Endothelial cell (in vitro differentiated cells): ENCODE measurements at places on chromosomes 7 and 10.

GRCh38 chr10:103855852-103856796, 748 bp upstream of the SH3PXD2A start:
- DNase-seq, result no peak

- no peak for DNase-seq
These were observed 69.8 kb upstream of the KCTD7 start for GRCh38 chr7:66558660-66559465.

- DNase-seq, result no peak
These were observed 179.0 kb downstream of the PTEN start for GRCh38 chr10:88042160-88043100.

DNA sequence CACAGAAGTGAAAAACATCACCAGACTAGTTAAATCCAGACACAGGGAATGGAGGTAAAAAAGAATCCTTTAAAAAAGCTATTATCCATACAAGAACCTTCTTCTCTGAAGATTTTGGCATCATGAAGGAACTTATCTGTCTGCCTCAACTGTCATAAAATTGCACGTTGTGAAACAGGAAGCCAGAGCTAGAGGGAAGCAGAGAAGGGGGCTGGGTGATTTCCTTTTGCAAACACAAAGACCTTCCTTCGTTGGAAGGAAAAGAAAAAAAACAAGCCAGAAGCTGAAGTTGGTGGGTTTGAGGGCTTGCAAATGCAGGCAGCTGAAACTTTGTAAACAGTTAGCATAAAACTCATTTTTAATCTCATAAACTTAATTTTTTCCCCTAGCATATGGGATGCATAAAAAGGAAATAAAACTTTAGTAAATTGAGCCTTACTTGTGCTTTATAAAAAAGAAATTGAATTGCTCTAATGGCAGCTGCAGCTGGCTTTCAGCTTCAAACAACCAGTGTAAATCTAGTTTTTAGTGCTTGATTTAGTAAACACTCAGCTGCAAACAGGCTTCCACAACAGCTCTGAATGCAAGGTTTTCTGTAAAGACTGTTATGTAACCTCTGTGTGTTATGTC, 101.6 kb downstream of the OTUD1 start:
- peak; percentile 9 for DNase-seq

- DNase-seq, result no peak
These were observed 94.3 kb downstream of the CCDC71L start for GRCh38 chr7:106566672-106567071.

- DNase-seq, result no peak
These were observed 1.5 kb downstream of the CUZD1 start for GRCh38 chr10:122844146-122844545.

GRCh38 chr10:19816411-19817230, at the start of gene PLXDC2:
TSS of gene PLXDC2 (plus strand) at chr10:19816432.
- DNase-seq, result peak; percentile 55

GRCh38 chr7:44324204-44324480, 1.3 kb downstream of the CAMK2B start:
- no peak for DNase-seq

DNA sequence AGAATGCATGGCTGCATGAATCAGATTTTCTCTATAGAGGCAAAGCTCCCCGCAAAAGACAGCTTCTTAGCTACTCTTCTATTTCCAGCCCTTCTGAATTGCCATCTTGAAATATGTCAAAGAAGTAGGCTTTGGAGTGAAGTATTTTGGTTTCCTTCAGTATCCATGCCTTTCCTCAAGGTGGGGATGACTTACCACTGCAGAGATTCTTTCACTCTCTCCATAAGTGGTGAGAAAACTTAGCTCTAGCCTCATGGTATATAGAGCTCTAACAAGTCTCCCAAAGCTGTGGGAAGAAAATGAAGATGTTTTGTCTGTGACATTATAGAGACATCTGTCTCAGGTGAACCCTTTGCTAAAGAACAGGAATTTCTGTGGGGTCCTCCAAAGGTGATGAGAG, 89.6 kb upstream of the ITGB1 start:
- no peak for DNase-seq

- no peak for DNase-seq
These were observed 20.1 kb downstream of the CCSER2 start for GRCh38 chr10:84348447-84348846.

DNA sequence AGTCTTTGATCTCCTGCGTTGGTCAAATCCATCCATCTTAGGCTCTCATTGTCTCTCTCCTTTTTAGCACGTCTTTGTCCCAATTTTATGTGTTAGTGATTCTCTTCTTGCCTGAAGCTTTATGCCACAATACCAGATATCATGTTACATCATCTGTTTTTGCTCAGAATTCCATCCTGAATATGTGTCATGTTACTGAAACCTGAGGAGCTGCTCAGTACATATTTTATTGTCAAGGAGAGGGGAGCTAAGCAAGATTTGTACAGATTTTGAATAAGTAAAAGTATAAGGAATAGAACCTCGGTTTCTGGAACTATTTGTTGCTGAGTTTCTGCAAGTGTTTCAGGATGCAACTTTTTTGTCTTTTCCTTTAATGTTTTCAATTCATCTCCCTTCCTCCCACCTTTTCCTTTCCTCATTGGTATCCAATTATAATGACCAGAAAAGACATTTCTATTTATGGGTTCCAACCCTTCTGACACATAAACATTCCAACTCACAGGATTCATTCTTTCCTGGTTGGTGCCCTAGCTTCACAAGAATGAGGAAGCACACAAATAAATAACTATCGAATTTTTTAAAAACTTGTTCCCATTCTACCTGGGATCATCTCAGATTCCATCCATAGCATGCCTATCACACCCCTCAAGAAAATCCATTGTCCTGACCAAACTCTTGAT, 291.8 kb downstream of the CRPPA start:
- no peak for DNase-seq

GRCh38 chr7:108226816-108227299, 96.7 kb upstream of the LAMB4 start:
- no peak for DNase-seq

DNA sequence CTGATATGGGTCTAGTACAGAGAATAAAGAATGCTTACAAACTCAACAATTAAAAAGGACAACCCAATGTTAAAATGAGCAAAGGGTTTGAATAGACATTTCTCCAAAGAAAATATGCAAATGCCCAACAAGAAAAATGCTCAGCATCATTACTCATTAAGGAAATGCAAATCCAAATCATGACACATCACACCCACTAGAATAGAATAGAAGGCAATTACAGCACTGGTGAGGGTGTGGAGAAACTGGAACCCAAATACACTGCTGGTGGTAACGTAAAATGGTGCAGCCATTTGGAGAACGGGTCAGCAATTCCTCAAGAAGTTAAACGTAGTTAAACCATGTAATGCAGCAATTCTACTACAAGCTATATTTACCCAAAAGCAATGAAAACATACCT, 53.8 kb downstream of the KDM7A start:
- DNase-seq, result no peak

DNA sequence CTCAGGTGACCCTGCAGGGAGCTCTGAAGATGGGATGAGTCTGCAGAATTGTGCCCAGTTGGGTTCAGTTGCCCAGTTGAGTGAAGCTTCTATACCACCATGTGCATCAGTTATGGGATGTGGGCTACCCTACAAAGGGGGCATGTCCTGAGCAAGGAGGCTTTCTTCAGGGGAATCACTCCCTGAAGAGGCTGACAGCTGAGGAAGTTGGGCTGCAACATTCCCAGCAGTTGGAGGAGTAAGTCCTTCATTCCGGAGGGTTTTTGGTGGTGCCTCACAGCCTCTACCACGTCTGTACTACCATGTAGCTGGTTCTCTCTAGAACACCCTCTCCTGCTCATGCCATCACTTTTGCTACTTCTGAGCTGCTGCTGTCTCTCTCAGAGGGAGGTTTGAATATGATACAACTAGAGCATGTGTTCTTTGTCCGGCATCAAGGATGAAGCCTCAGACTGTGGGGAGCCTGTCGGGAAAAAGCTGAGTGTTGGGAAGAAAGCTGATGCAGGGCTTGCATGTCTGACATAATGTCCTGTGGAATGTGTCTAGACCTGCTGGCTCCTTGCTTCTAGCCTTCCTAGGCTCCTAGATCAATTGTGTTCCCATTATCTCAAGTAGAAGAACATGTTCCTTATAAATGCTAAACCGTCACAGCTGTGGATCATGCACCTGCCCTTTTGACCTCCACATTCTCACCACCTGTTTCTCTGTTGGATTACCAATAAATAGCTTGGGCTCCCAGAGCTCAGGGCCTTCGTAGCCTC, 355.8 kb downstream of the CCSER2 start:
- no peak for DNase-seq

GRCh38 chr10:83945982-83946718, 193.2 kb upstream of the GHITM start:
- DNase-seq, result no peak

- DNase-seq, result no peak
These were observed 143.0 kb downstream of the ARHGAP22 start for GRCh38 chr10:48461623-48462481.

DNA sequence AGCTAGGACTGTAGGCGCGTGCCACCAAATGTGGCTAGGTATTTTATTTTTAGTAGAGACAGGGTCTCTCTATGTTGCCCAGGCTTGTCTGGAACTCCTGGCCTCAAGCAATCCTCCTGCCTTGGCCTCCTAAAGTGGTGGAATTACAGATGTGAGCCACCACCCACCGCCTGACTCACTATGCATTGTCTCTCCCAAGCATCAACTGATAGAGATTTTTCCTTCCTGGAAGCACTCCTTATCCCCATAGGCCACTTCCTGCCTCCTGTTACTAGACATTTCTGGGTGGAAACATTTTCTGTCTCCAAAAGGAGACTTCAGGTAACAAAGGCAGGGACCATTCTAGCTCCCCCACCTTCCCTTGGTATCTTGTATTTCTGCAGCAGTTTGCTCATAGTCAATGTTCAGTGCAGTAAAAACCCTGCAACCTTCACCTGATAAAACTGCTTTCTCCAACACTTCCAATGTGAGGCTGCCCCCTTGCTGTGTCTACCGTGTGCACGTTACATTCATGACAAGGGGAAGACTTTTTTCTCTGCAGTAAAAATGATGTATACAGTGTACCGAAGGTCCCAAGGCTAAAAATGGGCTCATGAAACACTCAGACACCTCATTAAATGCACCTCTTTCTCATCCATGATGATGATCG, 84.9 kb downstream of the NHLRC2 start:
- DNase-seq, result no peak

GRCh38 chr7:84847790-84848189, 339.1 kb downstream of the SEMA3D start:
- no peak for DNase-seq

GRCh38 chr7:22238354-22239311, 118.3 kb downstream of the RAPGEF5 start:
- DNase-seq, result no peak

- no peak for DNase-seq
These were observed 146.9 kb downstream of the TPST1 start for GRCh38 chr7:66352071-66352470.

DNA sequence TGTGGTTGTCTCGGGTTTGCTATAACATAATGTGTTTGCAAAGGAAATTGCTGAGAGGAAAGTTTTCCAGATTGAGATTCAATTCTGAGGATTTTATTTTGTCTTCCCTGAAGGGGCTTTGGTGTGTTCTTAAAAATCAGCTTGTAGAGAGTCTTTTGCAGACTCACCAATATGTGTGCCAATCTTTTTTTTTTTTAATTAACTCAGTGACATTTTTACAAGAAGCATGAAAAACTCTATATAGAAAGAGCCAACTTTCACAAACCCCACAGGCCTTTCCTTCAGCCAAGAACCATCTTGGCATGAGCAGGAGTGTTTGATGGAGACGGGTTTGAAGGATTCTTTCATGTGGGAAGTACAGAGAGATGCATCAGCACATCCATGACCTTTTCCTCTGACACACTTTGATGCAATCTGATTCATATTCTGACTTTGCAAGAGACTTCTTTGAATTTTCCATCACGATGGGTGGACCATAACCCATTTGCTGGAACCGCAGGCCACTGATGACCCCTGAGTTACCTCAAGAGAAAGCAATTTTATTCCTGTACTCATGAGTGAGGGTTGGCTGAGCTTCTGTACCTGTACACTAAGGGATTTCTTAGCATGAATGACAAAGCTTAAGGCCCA, 892.6 kb downstream of the XPNPEP1 start:
- DNase-seq, result no peak

DNA sequence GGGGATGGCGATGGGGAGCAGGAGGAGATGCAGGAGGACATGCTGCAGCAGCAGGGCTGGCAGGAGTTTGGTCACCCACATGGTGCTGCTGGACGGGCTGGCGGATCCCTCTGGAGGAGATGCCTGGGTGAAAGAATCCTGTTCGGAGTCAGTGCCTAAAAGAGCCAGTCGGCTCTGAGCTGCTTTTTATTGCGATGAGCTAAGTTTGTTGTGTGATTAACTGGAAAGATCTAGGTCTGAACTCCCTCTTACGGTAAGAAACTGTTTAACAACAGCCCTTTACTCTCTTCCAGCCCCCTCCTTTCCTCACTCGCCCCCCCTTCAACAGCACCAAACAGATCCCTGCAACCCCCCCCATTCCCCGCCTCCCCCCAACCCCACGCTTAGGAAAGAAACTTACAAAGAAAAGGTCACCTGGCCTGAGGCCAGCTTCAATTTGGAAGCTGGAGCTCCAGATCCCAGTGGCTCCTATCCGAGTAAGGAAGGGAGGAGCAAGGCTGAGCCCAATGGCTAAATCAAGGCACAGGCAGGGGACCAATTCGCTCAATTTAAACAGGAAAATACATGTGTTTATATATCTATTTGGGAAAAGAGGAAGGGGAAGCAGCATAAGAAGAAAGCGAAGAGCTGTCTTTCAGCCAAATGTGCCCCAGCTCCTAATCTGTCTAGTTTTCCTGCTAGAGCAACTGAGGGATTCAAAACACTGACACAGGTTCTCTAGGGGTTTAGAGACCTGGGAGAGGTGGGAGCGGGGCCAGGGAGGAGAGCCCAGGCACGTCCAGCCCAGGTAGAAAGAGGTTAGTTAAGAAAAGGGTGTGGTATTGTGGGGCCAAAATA, at the start of gene HGF:
HGF (minus strand) TSS at position 157 of the 837 bp plus-strand sequence; CDS start at position 81, 76 bp downstream.
- DNase-seq, result no peak

GRCh38 chr10:3761904-3762303, 23.1 kb downstream of the KLF6 start:
- DNase-seq, result no peak

DNA sequence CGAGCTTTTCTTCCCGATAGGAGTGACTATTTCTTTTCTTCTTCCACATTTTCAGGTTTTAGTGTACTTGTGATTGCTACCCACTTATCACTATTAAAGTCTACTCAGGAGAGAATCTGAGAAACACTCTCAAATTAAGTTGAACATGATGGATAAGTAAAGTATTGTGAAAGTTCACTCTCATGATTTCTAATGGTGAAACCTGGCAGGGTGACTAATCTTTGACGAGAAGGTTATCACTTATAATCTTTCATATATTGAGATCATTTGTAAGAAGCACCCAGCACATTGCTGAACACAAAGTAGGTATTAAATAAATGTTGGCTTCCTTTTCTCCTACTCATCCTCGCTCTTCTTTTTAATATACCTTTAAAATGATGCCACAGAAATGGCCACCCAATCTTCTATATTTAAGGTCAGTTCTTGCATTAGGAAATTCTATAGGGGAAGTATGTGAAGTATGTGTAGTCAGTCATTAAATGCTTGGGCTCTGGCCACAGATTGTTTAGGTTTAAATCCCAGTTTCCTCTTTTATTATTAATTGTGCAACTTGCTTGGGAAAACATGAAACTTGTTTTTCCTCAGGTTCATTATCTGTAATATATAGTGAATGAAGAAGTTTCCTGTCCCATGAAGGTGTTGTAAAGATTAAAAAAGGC, 3.1 kb upstream of the CFTR start:
- DNase-seq, result no peak

- peak; percentile 72 for DNase-seq
These were observed 65.0 kb upstream of the FGFR2 start for GRCh38 chr10:121662945-121663917.

GRCh38 chr10:14022052-14022451, 308.7 kb downstream of the FRMD4A start:
- no peak for DNase-seq
